Nephron progenitor cell (in vitro differentiated cells): ENCODE measurements at places on chromosomes 5 and 9.

DNA sequence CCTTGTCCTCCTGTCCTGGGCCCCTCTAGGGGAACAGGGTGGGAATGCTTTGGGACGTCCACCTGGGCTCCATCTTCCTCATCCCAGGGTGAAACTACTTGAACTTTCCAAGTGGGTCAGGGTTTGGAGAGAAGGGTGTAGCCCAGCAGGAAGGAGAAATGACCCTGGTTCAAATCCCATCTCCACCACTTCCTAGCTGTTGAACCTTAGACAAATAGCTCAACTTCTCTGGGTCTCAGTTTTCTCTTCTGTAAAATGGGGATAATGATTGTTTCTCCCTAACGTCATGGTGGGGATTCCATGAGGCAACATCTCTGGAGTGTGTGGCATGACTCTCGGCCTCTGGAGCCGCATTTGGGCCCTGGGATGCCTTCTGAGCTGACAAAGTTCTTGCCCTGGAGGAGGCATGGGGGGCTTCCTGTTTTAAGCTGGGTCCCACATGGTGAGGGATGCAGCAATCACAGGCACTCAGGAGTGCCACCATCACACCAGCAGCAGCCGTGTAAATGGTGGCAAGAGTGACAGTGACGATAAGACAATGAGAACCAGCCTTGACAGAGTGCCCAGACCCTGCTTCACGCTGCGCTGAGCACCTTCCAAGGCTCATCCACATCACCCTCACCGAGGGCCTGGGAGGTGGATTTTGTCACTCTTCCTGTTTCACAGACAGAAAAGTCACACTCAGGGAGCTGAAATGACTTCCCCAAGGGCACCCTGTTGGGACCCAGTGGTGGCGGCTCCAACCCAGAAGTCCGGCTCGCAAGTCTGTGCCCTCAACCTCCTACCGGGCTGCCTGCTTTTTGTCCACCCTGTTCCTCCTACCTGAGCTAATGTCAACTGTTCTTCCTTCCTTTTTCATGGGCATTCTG, 69.5 kb upstream of the IER5L start:
- no peak for DNase-seq

DNA sequence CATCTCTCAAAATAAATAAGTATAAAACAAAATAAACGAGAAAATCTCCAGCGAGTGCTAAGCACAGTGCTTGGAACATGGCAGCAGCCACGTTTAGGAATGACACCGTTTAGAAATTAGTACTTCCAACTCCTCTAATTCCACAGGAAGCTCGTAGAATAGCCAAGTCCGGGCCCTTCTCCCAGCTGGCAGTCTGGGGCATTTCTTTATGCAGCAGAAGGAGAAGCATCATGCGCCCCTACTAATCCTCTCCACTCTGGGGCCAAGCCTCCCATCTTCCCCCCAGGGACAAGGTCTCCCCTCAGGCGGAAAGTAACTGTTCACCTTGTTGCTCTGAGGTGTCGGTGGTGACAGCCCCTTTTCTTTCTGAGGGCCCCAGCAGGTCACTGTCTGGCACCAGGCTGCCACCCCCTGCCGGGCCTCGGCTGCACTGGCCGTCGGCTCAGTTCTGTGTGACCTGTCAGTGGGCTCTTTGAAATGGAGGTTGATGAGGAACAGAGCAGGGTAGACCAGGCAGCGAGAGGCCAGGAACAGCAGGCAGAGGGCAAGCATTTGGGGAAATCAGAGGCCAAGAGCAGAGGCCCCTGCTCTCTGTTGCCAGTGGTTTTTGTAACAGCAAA, 113.5 kb upstream of the WWC1 start:
- peak; percentile 42 for DNase-seq

DNA sequence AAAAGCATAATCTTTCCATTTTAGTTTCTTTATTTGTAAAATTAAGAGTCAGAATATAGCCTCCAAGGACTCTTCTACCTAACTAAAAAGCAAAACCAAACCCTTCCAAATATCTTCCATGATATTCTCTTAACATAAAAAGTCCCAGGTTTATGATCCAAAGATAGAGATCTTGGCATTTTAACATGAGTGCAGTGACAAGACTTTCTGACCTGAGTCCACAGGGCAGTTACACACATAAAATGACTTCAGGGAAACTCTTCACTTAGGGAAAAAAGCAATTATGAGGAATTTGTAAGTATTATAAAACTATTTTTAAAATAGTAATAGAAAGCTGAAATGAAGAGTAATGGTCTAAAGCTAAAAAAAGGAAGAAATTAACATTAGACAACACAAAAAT, 772.6 kb upstream of the DMAC1 start:
- no peak for DNase-seq

DNA sequence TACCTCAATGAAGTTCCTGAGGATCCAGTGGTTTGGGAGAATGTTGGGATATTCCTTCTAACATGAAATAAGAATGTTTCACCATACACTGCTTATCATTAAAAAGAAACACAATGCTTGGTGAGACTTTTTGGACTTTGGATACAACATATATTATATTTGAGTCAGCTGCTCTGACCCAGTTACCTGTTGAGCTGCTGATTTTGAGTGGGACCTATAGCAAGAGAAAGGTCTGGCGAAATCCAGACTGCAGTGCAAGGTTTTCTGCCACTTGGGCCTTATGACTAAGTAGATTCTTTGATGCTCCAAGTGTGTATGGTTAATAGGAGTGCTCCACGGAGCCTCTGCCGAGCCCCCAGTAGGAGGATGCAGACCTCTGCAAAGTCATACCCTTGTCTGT, 10.0 kb upstream of the RALGPS1 start:
- DNase-seq: no peak

- peak; percentile 56 for DNase-seq
Measured at GRCh38 chr9:113620377-113621161, 157.0 kb downstream of the RGS3 start.

DNA sequence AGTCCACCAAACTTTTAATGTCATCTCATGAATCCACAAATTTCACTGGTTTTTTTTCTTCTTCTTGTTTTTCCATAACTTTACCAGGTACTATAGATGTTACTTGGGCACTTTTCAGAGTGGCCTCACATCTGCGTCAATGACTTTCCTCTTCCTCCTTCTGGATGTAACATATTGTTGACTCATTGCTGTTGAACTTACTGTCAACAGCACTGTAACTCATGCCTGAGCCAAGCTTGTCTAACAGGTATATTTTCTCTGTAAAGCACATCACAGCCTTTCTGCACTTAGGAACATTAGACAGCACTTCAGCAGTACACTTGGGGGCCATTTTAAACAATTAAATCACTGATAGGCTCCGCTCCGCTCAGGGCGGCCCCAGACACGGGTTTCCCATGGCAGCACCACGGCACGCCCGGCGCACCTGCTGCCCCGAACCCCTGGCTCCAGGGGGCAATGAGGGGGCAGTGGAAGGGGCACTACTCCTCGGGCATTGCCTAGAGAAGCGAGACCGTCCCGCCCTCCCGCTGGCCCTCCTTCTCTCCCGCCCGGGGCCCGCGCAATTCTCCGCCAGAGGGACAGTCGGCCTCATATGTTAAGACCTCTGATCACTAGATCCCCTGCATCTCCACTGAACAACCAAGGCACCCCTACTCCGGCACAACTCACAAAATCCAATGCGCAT, 41.9 kb upstream of the SPATA31C2 start:
- DNase-seq: no peak

DNA sequence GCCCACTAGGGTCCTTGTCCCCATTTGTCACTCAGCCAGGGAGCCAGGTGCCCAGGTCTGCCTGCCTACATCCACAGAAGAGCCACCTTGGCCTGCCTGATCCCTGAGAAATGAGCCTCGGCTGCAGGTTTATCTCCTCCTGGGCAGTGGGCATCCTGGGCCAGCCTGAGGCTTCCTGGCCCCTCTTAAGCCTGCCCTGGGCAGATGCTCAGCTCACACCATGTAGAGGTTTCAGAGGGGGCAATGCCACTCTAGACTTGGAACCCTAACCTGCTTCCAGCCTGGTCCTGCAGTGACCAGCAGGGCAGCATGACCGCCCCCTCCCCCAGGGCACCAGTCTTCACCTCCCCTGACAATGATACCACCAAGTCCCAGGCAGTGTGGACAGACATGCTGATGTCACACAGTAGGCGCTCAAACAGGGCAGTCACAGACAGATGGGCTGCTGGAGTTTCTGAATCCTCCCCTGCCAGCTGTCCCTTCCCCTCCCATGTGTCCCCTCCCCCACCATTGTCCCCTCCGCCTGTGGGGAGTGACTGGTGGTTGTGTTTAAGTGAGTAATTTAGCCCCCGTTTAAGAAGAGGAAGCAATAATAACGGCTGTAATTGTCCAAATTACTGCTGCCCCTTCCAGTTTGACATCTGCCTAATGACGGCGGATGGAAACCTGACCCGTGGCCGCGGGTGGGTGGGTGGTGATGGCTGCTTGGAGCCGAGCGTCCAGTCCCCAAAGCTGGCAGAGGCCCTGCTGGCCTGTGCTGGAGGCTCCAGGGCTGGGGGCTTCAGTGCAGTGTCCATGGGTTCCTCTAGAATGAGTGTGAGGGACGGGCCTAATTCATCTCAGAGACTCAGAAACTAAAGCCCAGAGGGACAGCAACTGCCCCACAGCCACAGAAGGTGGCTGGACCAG, 147.7 kb downstream of the BARX1 start:
- peak; percentile 47 for DNase-seq

DNA sequence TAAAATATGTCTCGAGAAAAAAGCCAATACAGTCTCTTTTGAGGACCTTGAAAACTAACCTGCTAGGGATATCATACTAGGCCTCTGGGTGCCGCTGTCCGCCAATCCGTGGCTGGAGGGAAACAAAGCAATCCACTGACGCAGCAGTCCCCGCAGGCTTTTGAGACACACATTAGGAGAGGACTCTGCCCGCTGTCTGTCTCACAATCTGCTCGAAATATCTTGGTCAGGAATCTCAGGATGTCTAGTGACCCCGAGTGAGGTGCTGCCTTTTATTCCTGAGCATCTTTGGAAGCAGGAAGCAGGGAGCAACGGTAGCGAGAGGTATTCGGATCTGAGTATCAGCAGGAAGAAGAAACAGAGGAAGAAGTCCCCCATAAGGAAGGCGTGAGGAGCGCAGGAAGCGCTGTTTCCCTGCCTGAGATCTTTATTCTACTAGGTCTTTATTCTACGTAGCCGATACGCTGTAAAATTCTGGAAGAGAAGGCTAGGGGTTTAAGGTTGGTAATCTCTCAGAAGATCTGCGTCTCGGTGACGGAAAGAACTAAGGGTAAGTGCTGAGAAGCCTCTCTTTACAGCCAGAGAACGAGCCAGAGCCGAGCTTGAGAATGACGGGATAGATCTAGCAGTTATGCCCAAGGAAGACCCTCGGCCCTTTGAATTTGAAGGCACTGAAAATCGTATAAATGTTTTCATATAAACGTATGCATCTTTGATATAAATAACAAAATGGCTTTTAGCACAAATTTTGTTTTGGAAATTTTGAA, 4.0 kb upstream of the PCDHGA1 start:
- peak; percentile 26 for DNase-seq

- DNase-seq: no peak
Measured at GRCh38 chr9:82457891-82458290, 469.3 kb downstream of the SPATA31D1 start.

GRCh38 chr5:27619982-27620381, 581.6 kb upstream of the CDH9 start:
- no peak for DNase-seq

DNA sequence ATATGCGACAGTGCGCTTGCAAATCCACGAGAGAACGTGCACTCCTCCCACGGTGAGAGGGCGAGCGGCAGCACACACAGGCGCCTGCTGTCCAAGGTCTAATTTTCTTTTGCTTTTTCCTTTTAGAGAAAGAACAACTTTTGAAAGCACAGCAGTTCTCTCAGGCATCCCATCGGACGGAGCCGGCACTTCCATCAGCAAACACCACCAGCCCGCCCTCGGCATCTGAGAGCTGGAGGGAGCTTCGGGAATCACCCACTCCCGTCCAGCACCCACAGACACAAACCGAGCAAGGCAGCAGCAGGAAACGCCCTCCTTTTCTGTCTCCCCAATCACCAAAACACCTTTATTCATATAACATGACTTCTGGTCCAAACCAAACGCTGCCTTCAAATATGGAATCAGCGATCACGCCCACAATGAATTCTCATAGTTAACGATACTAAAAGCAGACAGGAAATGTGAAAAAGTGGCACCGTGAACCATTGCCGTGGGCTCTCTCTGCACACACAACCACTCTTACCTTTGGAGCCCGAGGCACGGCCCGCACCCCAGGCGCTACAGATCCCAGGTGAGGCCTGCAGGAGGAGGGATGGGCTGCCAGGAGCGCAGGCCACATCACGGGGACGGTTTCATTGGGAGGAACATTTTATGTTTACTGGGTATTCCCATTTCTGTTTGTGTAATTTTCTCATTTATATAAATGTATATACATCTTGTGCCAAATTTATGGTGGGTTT, 14.2 kb downstream of the LPCAT1 start:
- no peak for DNase-seq

DNA sequence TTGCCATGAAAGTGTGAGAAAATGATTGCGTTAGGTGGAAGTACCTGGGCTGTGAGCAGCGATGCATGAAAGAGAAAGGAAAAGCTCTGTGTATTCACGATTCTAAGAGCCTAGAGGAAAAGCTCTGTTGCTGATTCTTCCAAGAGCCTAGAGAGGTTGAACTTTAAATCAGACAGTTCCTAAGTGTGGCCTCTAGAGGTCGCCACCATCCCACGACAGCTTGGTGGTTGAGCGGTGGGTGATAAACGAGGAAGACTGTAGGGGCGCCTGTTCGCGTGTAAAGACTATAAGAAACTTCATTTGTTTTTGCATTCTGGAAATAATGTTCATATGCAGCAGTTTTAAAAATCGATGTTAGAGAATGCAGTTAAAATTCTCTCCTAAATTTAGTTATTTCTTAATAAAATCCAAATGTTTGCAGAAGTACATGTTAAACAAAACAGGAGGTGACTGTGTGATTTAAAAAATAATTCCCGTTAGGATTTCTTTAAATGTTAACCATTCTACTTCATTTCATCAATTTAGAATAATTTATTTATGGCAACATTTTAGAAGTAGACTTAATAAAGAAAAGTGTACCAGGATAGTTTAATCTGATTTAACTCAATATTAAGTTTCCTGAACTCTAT, 107.7 kb downstream of the TENT4A start:
- peak; percentile 81 for DNase-seq

DNA sequence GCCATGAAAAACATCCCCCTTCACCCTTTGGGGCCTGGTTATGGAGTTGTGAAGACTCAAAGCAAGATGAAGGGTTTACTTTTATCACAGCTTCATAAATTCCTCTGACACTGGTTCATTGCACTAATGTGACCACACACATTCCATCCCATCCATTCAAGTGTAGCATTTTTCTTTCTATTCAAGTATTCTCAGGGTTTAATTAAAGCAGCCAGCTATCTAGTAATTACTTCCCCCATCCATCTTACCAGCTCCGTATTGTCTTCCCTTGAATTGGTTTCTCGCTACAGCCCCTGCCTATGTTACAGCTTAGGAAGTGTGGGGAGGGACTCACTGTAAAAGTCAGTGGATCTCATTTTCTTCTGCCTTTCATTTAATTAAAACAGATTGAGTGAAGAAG, 387.0 kb upstream of the RFX3 start:
- DNase-seq: no peak
